Urinary bladder (tissue), 4 donors: ENCODE measurements at places on chromosomes 2 and 18. TPM values are rescaled to one million over a fixed set of nuclear protein-coding genes. Genes with fewer than 3 reads are reported as not detected.

- no peak for DNase-seq
Observed at GRCh38 chr2:216548901-216549331, 50.3 kb downstream of the RPL37A start.

DNA sequence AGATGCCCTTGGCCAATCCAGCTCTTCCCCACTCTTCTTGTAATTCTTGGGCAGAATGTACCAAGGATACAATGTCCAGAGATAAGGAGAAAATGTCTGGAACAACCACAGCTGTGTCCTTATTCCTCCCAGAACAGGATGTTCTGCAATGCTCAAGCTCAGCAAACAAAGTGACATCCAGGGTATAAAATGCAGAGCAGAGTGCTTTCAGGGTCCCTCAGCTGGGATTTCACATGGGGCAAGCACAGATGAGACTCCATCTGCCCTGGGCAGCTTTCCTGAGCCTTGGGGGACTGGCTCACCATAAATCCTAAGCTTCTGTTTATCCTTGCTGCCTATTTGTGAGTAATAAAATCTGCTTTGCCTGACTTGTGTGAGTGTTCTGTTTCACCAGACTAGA, 127.4 kb downstream of the VAPA start:
- DNase-seq: no peak

GRCh38 chr18:37242091-37242490, 323.5 kb downstream of the CELF4 start:
- DNase-seq: no peak

- DNase-seq: no peak
Observed at GRCh38 chr2:119696005-119696404, 17.0 kb downstream of the TMEM177 start.

DNA sequence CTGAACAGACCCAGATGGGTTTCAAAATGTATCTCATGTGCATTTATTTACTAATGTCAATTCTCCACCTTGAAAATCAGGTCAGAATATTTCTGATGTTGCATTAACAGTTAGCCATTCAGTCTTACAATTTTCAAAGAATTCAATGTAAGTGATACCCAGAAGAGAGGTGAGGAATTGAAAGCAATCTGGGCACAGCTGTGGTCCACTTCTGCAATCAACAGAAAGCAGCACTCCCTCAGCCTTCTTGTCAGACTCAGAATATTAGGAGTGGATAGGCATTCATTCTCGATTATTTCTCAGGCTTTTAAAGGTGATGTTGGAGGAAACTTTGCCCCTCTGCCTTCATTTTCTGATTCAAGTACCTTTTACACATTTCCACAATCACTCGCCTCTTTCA, 15.7 kb downstream of the CCL20 start:
- no peak for DNase-seq

GRCh38 chr2:239420082-239420481, 19.3 kb upstream of the HDAC4 start:
- DNase-seq: no peak

DNA sequence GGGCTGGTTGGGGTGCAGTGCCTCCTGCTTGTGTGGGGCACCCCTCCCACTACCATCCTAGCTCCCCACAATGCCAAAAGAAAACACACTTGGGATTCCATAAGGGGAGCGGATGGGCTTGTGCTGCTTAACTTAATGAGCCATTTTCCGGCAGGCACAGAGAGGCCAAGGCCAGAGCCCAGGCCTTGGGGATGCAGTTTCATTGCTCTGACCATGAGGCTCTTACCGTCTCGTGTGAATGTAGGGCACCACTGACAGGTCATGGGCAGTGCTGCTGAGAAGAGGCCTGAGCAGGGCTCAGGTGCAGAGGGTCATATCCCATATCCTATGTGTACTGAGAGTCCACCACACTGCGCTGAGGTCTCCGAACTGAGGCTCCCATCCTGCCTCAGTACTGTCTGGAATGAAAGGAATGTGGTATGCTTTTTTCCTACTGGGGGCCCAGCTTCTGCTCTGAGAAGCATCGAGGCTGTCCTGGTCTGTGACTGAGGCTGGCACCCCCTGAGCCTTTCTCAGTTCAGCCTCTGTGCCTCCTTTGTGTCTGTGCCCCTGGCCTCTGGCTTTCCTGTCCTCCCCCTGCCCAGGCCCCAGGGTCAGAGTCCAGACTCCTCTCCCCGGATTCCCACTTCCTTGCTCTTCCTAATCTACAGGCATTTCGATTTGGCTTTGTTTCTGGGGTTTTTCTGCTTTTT, 45.2 kb upstream of the MAPRE3 start:
- no peak for DNase-seq

GRCh38 chr2:141911485-141912066, 219.2 kb downstream of the LRP1B start:
- DNase-seq: no peak

DNA sequence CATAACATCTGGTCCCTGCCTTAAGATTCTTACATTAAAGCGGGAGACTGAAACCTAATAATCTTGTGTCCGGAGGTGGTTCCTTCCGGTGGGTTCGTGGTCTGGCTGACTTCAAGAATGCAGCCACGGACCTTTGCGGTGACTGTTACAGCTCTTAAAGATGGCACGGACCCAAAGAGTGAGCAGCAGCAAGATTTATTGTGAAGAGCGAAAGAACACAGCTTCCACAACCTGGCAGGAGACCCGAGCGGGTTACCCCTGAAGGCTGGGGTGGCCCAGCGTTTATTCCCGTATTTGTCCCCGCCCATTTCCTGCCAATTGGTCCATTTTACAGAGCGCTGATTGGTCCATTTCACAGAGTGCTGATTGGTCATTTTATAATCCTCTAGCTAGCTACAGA, 122.3 kb upstream of the SIX2 start:
- no peak for DNase-seq

Gene HMSD
- polyA plus RNA-seq: not detected

Gene TWSG1
- polyA plus RNA-seq: 55.0 TPM

Gene SERPINB2
- not detected for polyA plus RNA-seq

Gene MPV17
- 89.2 TPM for polyA plus RNA-seq
